ENCODE measurements at places on chromosomes 2 and 18. TPM values are rescaled to one million over a fixed set of nuclear protein-coding genes. Genes with fewer than 3 reads are reported as not detected.
A peak's percentile ranks its signal among the peaks of the same experiment; 100 is the strongest.

CXCR1 gene
- total RNA-seq: 0.41 TPM

EN1 gene
- 11.0 TPM for total RNA-seq

MAP2 gene
- 2.7 TPM for total RNA-seq

- DNase-seq: no peak
Measured at GRCh38 chr2:24874035-24874434, 46.0 kb downstream of the ADCY3 start.

DNA sequence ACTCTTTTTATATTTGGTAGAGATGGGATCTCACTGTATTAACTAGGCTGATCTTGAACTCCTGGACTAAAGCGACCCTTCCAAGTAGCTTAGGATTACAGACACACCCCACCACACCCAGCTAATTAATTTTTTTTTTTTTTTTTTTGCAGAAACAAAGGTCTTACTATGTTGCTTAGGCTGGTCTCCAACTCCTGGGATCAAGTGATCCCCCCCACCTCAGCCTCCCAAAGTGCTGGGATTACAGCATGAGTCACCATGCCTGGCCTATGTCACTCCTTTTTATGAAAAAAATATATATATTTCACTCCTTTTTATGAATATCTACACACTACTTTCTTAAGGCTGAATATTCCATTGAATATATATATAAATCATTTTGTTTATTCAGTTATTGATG, 162.8 kb downstream of the MGAT5 start:
- no peak for DNase-seq

DNA sequence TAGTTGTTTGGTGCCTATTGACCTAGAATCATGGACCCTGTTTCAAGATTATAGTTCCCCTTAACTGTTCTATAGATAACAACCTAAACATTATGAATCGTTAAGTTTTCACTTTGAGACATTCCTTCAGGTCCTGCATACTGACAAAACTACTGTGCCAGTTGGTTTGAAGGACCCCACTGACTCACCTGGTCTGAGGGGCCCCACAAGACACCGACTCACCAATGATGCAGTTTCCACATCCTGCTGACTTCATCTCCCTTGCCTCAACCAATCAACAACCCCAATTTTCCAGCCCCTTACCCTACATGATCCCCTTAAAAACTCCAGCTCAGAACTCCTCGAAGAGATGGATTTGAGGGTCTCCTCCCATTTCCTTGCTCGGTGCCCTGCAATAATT, 89.6 kb upstream of the CCDC141 start:
- no peak for DNase-seq

GRCh38 chr2:3432067-3432466, 52.6 kb downstream of the TRAPPC12 start:
- no peak for DNase-seq

GRCh38 chr18:2302628-2303516, 268.4 kb downstream of the METTL4 start:
- DNase-seq: no peak

DNA sequence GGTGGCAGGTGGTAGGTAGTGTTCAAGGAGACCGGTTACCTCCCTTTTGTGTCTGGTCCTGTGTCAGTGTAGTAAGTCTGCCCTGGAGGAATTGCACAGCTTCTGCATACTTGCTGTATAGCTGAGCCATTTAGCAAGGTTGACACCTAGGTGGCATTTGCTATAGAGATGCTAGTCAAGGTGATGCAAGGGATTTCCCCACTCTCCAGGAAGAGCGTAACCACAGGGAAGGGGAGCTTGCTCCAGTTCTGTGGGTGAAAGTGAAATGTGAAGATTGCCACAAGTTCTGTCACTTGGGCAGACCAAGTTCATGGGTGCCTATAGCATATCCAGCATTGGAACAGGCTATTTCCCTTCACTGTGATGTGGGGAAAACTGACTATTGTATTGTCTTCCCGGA, 28.1 kb downstream of the NAT8 start:
- DNase-seq: no peak

GRCh38 chr2:100198461-100199230, 56.3 kb upstream of the AFF3 start:
- DNase-seq: no peak

DNA sequence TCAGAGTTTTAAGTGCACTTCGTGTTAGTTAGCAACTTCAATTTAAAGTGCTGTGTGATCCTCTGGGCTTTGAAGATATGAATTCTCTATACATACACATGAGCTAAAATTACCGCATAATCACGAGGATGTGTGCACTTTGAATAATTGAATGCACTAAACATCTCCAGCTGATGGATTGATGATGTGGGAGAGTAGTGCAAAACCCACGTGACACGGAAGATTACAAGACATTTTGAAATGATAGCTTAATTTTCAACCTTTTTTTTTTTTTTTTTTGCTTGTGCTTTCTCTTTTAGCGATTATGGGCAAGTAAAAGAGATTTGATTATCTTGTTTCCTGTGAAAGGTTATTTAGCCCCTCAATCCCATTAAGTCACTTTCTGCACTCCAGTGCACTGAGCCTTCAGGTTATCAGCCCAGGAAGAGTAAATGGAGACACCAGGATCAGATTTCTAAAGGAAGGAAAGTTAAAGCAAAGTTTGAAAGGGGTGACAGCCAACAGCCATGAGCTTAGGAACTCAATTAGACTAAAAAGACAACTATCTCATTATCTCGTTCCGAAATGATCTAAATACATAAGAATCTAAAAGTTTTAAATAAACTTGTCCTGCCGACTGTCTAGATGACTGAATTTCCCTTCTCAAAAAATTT, 81.6 kb downstream of the CDK15 start:
- no peak for DNase-seq

DNA sequence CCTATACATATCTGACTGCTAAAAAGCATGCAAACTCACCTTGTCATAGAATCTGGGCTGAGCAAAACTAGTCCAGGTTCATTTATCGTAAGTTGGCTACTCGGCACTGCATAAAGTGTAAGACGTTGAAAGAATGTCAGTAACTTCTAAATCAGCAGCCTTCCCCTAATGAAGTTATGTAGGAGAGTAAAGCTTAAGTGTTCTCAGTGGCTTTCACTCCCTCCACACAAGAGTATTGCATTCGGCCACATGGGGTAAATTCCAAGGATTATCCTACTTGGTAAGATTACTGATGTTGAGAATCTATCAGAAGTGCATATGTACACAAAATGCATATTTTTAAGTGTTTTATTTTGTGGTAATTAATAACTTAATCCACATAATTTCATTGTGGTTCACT, 130.1 kb downstream of the LCLAT1 start:
- DNase-seq: no peak

DNA sequence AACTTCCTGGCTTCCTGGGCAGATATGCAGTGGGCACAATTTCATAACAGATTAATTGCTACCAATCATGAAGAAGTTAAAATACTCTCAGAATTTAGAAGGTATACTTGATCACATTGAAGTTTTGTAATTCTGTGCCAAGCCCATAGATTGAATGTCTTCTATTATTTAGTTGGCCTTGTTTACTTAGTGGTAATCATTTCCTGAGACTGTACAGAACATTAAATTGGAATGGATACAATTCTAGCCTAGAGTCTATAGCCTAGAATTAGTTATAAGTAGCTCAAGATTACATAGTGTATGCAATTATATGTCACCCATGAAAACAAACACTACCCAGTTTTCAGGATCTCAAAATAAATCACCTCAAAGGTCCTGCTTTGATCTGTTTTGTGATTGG, 615.8 kb downstream of the XIRP2 start:
- no peak for DNase-seq

DNA sequence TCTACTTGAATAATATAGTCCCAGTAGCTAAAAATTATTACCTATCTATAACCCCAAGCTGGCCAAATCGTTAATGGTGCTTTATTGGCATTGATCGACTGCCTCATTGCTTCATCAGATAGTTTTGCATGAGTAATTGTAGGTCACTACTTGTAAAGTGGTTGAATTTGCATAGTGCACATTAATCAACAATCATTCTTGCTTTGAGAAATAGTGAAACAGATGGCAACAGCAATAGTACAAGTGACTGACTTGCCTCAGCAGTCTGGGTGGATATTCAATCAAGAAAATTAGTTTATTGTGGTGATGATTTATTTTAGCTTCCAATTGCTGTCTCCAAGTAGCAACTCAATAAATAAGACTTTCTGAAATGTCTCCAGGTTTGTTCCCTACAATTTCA, 117.8 kb upstream of the NRXN1 start:
- no peak for DNase-seq

DNA sequence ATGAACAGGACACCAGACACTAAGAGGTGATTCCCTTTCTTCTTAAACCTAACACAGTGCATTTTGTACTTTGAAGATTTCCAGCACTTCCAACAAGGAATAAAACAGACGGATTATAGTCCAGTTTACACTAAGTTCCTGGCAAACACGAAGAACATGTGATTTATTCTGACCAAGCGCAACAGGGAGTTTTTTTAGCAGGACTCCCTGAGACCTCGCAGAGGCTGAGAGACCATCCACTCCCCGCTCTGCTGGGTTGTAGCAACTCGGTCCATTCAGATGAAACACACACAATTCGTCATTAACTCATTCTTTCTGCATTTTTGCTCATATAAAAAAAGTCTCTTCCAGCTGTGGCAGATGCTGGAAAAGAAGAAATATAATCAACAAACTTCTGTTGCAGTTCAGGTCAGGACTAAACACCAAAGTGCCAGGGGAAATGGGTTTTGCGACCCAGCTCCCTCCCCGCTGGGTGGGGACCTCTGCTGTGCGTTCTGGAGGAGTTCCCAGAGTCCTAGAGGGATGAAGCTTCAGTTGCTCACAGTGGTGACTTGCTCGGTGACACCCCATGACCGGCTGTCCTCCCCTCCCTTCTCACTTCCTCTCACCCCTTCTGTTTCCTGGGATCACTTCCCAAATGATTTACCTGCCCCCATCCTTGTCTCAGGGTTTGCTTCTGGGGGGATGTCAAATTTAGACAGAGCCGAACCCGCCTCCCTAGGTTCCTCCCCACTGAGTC, 52.5 kb downstream of the KCNF1 start:
- DNase-seq: no peak

GRCh38 chr2:233053928-233054784, 6.0 kb upstream of the INPP5D start:
- no peak for DNase-seq

DNA sequence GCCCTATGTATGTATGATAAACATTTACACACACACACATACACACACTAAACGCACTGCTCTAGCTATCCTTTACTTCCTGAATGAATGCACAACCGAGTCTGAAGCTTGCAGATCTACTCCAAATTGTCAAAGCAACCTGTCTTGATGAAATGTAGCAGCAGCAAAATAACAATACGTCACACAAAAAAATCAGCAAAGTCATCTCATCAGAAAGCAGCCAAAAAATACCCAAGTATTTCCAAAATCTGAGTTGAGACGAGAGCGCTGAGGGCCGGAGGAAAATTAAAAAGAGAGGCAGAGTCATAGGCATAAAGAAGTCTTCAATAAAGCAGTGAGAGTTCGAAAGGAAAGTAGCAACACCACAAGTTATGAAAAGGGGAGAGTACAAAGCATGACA, 67.7 kb downstream of the ZNF521 start:
- no peak for DNase-seq

- no peak for DNase-seq
Measured at GRCh38 chr18:36871801-36872200, 42.9 kb downstream of the KIAA1328 start.

GRCh38 chr2:49154140-49154539, at the start of gene FSHR:
Gene FSHR, minus strand, starts transcription at chr2:49154515. Its CDS starts 98 bp downstream, at chr2:49154417.
- no peak for DNase-seq

DNA sequence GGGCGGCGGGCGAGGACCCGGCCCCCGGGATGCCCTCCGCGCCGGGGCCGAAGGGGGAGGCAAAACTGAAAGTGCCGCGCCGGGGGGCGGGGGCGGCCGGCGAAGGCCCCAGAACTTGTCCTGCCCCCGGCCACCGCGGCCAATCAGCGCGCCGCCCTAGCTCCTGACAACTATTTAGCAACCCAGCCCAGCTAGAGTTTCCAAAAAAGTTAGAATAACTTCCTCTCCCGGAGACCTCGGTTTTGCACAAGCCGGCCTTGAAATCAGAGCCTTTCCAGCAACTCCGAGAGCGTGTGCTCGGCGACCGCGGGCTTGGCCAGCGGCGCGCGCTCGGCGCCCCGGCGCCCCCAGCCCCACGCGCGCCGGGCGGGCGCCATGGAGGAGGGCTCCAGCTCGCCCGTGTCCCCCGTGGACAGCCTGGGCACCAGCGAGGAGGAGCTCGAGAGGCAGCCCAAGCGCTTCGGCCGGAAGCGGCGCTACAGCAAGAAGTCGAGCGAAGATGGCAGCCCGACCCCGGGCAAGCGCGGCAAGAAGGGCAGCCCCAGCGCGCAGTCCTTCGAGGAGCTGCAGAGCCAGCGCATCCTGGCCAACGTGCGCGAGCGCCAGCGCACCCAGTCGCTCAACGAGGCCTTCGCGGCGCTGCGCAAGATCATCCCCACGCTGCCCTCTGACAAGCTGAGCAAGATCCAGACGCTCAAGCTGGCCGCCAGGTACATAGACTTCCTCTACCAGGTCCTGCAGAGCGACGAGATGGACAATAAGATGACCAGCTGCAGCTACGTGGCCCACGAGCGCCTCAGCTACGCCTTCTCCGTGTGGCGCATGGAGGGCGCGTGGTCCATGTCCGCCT, at the start of gene TWIST2:
Gene TWIST2 (plus strand): TSS at position 245 of the 850 bp plus-strand sequence. CDS start 131 bp downstream, at position 376.
- DNase-seq: peak; percentile 43

DNA sequence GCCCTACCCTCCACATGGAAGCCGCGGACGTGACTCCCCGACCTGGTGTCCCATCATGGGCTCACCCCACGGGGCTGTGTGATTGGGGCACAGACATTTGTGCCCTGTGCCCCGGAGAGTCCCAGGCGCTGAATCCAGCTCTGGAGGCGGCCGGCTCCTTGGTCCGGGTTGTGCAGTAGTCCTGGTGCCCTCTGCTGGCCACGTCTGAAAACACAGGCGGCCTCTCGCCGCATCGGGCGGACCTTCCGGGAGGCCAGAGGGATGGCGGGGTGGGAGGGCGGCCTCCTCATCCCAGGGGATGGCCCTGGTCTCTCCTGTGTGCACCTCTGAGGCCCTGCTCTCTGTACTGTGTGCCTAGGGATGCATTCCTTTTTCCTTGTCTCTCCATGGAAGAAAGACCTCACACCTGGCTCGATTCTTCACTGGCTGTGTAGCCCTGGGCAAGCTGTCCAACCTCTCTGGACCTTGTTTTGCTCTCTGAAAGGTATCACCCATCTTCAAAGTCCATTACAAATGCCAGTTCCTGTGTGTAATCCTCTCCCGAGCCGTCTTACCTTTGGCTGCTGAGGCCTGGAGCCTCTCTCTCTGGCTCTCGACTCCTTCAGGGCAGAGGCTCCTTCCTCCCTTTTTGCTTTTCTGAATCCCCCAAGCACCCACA, 27.6 kb downstream of the CELF4 start:
- DNase-seq: peak; percentile 36

Measured in gastrocnemius medialis (tissue), 4 donors.